ENCODE measurements at places on chromosomes 16 and 17. TPM values are rescaled to one million over a fixed set of nuclear protein-coding genes. Genes with fewer than 3 reads are reported as not detected.

- DNase-seq: no peak
Observed at GRCh38 chr16:49836668-49837067, 19.2 kb downstream of the ZNF423 start.

- no peak for DNase-seq
Observed at GRCh38 chr17:2594722-2595599, 1.5 kb downstream of the PAFAH1B1 start.

DNA sequence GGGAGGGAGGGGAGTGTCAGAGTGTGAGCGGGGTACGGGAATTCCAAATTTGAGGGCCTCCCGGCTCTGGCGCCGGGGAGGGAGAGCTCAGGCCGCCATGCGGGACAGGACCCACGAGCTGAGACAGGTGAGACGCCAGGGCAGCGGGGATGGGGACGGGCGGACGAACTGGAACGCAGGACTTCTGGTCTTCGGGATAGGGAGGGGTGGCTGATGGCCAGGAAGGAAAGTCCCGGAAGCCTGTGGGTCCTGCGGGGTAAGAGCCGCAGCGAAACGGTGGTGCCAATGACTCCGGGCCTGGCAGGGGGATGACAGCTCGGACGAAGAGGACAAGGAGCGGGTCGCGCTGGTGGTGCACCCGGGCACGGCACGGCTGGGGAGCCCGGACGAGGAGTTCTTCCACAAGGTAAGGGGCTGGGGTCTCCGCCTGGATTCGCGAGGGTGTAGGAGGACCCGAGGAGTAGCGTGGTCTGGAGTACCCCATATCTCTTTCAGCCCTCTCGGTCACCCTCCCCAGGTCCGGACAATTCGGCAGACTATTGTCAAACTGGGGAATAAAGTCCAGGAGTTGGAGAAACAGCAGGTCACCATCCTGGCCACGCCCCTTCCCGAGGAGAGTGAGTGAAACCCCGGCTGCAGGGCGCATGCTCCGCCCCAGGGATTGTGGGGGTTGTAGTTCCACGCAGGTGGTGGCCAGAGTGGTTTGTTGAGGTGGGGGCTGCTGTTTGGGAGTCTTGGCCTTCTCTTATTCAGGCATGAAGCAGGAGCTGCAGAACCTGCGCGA is 543 bp downstream of the STX4 start:
- DNase-seq: peak; percentile 89

- DNase-seq: no peak
Observed at GRCh38 chr17:15894258-15894657, 50.7 kb upstream of the ADORA2B start.

DNA sequence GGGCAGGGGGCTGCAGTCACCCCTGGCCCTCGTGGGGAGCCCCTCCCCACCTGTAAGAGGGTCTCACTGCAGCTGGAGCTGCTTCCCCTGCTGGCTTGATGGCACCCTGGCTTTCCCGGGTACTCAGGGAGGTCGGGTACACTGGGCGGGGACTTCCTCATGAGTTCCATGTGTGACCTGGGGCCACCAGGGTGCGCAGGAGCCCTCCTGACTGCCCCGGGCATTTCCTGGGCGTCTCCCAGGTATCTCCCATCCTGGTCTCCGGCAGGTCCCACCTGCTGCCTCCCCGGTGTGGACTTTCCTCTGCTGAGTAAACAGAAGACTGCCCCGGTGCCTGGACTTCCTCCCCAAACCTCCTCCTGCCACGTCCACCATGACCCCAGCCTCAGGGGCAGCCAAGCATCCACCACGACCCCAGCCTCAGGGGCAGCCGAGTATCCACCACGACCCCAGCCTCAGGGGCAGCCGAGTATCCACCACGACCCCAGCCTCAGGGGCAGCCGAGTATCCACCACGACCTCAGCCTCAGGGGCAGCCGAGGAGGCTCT is 40.9 kb downstream of the CBFA2T3 start:
- DNase-seq: no peak

DNA sequence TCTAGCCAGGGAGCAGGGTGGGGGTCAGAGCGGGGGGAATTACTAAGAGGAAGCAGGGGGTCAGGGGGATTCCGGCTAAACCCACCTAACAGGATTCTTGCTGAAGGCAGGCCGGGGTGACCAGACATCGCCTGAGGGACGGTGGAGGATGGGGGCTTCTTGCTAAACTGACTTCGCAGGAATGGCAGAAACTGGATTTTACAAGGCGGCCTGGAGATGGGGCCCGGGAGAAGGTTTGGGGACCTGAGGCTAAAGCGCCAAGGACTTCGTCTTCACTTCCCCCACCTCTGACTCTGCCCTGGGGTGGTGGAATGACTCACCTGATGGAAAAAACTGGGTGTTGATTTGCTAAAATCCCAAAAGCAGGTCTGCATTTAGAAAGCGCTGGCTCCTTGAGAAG is 23.5 kb downstream of the LGALS3BP start:
- no peak for DNase-seq

GRCh38 chr16:28873543-28874201 is 4.6 kb upstream of the ATP2A1 start:
- DNase-seq: no peak

DNA sequence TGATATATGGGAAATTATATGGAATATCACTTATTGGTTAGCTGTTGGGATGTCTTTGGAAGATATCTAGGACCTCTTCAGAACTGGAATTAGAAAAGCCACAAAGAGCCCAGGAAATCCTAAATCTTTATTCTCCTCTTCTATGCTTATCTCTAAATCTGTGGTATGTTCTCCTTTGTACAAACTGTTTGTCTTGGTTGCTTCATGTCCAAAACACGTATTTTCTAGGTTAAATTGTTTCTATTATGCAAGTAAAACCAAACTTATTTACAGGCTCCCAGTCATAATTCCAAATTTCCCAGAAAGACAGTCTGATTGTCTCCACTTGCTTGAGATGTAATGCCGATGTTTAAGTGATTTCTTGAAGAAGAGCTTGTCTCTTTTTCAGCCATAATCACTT is 650.9 kb downstream of the CDH11 start:
- no peak for DNase-seq

DNA sequence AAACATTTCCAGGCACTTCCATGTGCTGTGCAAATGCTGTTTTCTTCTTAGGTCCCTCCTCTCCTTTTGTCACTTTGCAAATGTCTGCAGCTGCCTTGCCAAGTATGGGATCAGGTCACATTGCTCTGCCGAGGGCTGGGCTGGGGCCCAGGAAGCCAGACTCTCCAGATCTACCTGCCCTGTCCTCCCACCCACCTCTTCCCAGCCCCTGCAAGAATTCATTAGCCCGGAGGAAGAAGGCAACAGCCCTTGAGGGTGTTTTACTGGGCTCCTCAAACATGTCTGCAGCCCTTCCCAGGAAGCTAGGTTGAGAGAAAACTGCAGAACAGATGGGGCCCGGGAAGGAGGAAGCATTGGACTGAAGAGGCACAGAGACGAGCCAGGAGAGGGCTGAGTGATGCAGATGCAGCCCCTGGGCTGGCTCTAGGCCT is 47.1 kb downstream of the WSB1 start:
- no peak for DNase-seq

DNA sequence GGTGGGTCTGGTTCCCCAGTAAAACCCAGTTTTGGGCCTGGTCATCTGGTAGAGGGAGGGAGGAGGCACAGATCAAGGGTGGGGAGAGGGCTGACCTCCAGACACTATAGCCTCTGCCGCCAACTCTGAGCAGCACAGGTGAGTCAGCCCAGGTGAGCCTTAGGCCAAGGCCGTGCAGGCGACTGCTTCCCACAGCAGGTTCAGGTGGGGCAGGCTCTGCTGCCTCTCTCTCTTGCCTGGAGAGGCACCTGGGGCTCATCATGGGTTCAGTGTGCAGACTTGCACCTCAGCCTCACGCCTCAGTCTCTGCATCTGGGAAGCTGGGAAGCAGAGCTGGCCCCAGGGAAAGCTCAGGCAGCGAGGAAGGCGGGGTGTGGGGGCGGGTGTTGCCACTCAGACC is 37.8 kb upstream of the IL34 start:
- DNase-seq: no peak

- DNase-seq: no peak
Observed at GRCh38 chr17:31293581-31293980, 3.5 kb downstream of the OMG start.

DNA sequence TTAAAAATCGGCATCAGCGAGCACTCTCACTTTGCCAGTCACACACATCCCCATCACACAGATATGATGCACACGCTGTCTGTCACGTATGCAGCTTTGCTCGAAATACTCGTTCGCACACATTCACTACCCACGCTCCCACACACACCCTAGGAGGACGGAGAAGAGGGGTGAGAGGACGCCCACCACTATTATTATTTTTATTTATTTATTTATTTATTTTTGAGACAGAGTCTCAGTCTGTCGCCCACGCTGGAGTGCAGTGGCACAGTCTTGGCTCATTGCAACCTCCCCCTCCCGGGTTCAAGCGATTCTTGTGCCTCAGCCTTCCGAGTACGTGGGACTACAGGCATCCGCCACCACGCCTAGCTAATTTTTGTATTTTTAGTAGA is 30.4 kb downstream of the HASPIN start:
- DNase-seq: no peak

GRCh38 chr16:21598701-21599121 is 666 bp upstream of the METTL9 start:
- DNase-seq: peak; percentile 35

- no peak for DNase-seq
Observed at GRCh38 chr17:47918006-47918405, 22.0 kb downstream of the SP2 start.

GRCh38 chr17:50117202-50118051 is 12.5 kb downstream of the SAMD14 start:
- DNase-seq: no peak

DNA sequence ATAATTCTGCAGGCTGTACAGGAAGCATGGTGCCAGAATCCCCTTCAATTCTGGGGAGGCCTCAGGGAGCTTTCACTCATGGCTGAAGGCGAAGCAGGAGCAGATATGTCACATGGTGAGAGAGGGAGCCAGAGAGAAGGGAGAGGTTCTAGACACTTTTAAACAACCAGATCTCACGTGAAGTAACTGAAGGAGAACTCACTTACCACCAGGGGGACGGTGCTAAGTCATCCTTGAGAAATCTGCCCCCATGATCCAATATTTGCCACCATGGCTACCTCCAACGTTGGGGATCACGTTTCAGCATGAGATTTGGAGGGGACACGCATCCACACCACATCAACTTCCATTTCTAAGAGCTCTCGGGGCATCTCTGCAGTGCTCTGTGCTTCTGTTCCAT is 37.4 kb upstream of the GNA13 start:
- DNase-seq: no peak

DNA sequence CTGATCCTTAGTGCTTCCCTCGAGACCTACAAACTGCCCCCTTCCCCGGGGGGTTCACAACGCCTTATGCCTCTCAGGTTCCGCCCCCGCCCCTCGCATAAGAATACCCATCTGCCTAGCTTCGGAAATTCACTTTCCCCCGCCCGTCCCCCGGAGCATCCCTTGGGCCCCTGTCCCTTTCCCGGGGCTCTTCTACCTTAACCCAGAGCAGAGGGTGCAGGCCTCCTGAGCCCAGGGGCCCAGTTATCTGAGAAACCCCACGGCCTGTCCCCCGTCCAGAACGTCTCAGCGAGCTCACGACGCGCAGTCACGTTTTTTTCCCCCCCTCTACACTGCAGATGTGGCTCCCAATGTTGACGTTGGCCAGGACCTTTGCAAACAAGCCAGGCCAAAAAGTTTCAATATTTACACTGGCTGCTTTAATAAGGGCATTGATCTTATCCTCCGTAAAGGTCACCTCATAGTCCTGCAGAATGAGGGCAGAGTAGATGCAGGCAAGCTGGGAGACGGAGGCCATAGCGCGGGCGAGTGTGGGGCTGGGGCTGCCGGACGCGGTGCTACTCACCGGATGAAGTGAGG is 1.4 kb upstream of the NBR1 start:
- DNase-seq: peak; percentile 13

DNA sequence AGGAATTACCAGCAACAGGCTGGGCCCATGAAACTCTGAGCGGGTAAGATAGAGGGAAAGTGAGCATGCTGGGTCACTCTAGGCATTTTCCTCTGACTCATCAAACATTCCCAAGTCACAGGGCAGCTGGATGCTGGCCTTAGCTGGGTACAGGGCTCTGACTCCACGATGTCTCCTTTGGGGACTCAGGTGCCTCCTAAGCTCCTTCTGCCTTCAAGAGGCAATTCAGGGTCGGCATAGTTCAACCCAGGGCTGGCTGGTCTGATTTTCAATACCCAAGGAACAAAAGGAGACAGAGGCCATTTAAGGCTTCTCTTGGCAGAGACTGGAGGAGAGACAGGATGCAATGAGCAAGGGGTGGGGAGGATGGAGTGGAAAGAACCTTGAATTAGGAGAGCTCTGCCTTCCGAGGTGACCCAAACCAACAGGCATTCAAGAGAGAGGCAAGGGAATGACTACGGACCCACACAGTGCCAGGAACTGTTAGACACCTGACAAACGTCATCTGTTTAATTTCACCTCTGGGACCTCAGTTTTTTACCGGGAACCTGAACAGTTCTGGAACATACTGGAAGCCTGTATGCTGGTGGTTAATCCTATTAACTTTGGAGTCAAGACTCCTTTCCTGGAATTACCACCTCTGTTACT is 910 bp downstream of the WBP2 start:
- no peak for DNase-seq

The NPTX1 gene
- 0.17 TPM for total RNA-seq

The RASD1 gene
- 14.2 TPM for total RNA-seq

The MAPK7 gene
- 23.6 TPM for total RNA-seq

The CCDC144A gene
- 6.6 TPM for total RNA-seq

The KRTAP4-6 gene
- not detected for total RNA-seq

The SBK1 gene
- total RNA-seq: 1.7 TPM

The MEOX1 gene
- 1.5 TPM for total RNA-seq

The MILR1 gene
- total RNA-seq: 34.4 TPM

The SOX8 gene
- total RNA-seq: 0.50 TPM

The CCL2 gene
- 50.0 TPM for total RNA-seq
